ENCODE measurements at places on chromosomes 16 and 17.

- no peak for DNase-seq
Observed at GRCh38 chr16:2698965-2699750, 16.8 kb downstream of the KCTD5 start.

GRCh38 chr17:17783116-17783824 lies 53.5 kb downstream of the SREBF1 start:
- DNase-seq = peak; percentile 77

- DNase-seq = no peak
Observed at GRCh38 chr16:51651061-51651466, 500.0 kb upstream of the SALL1 start.

GRCh38 chr17:61345061-61345460 lies 54.6 kb upstream of the TBX2 start:
- no peak for DNase-seq

DNA sequence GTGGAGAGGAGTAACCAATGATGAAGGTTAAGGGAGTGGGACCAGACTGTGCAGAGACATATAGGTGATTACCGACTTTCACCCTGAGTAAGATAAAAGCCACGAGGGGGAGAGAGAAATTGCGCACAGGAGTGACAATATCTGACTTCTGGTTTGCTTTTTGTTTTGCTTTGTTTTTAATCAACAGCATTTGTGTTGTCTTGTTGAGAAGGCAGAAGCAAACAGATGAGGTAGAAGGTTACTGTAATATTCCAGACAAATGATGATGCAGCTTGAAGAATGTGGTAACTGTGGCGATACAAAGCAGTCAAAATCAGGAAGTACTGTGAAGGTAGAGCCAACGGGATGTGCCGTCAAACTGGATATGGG lies 7.5 kb downstream of the PELP1 start:
- no peak for DNase-seq

DNA sequence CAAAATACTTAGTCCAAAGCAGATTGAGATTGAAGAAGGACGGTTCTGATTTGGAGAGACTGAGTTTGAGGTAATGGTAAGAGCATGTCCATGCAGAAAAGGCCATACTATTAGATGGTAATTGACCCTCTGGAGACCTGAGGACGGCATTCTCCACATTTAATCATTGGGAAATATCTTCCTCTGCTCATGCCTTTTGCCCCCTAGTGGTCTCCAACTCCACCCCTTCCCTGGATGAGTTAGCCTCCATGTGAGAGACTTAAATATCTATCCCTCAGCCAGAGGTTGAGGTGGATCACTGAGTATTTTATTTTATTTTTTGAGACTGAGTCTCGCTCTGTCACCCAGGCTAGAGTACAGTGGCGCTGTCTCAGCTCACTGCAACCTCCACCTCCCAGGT lies 10.4 kb upstream of the OR3A1 start:
- no peak for DNase-seq

DNA sequence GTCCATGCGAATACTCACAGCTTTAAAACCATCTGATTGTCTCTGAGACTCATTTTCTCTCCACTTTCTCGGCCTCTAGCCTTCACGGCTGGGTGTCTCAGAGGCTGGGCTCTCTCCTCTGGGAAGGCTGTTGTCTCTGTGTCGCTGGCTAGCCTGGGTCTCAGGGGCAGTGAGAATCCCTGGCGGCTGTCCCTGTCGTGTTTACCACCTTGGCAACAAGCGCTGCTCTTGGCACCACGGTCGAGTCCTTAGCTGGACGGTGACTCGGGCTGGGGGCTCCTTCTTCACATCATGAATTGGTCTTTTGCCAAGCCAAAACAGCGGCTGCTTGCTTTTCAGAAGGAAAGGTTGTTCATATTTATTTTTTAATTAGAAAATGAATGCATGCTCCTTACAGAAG lies 81.1 kb downstream of the MSI2 start:
- DNase-seq = no peak

- DNase-seq = no peak
Observed at GRCh38 chr17:80460429-80460834, 16.0 kb downstream of the NPTX1 start.

DNA sequence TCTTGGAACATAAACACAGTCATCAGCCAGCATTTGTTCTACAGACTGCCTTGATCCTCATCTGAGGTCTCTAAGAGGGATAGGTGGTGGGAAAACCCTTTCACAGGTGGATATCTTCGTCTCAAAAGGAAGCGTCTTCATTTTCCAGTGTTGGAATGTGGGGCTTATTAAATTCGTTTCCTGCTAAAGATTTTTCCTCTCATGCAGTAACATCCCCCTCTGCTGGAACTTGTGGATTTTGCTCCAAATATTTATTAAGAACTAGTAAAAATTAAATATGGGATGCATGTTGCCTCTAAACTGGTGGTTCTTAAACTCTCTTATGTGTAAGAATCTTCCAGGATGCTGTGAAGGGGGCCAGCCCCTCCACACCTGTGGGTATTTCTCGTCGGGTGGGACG lies 20.1 kb upstream of the MLYCD start:
- DNase-seq = no peak

DNA sequence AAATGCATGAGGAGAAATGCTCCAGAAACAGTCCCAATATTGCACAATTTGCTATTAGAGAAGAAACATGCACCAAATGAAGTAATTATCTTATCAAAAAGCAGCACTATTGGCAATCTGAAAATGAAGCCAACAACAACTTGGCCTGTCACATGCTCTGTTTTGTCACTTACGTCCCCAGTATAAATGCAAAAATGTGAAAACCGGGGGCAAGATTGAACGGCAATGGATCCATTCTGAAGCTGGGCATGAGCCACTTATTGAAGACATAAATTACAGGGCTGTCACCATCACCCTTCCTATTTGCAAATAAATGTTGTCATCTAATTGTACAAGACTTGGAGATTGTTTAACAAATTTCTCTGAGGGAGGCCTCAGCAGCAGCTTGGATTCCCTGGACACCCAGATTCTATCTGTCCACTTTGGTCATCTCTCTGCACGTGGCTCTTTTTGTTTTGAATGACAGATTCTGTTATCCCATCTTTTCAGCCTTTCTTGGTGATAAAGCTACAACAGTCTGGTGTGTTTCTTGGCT lies 180.2 kb upstream of the CDH5 start:
- no peak for DNase-seq

GRCh38 chr16:21033704-21034103 lies 116.9 kb downstream of the DNAH3 start:
- no peak for DNase-seq

- DNase-seq = peak; percentile 51
Observed at GRCh38 chr16:49462989-49463371, 89.4 kb downstream of the C16orf78 start.

DNA sequence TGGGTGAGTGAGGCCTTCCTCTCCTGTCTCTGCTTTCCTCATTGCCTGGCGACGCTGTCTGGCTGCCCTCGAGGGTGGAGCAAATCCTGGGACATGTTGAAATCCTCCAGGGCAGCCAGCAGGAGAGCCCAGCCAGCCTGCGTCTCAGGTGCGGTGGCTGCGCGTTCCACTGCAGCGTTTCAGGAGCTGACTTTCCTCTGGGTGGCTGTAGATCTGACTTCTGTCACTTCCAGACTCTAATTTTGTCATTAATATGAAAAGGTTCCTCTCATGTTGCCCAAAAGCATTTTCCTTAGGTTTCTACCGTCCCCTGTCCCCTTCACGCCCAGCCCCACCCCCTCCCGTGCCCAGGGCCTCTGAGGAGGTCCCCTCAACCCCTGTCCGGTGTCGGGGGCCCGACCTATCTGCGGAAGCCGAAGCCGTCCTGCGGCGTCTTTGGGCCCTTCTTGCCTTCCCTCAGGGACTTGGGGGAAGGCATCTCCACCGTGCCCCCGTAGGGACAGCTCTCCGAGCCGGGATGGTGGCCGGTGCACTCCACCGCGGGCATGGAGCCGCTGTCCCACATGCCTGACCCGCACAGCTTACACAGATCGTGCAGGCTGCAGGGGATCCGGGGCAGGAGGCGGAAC lies 95.1 kb downstream of the TBC1D16 start:
- no peak for DNase-seq

DNA sequence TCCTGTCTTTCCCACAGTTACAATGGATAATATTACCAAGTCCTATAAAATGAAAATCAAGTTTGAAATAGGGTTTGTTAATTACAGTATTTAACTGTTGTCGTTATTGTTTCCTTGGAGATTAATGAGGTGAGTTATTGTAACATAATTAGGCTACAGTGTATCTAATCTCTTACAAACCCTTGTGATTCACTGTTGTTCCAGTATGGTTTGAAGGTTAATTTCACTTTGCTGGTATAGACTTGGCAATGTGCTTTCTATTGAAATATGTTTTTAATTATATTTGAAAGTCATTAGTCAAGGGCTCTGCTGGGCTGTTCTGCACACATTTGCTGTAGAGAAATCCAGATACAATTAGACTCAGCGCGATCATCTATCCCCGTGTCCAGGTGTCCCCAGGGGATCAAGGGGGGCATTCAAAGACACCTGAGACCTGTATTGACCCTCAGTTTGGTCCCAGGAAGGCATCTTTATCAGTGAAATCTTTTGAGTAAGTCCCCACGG lies 624.6 kb upstream of the EEF2KMT start:
- no peak for DNase-seq

DNA sequence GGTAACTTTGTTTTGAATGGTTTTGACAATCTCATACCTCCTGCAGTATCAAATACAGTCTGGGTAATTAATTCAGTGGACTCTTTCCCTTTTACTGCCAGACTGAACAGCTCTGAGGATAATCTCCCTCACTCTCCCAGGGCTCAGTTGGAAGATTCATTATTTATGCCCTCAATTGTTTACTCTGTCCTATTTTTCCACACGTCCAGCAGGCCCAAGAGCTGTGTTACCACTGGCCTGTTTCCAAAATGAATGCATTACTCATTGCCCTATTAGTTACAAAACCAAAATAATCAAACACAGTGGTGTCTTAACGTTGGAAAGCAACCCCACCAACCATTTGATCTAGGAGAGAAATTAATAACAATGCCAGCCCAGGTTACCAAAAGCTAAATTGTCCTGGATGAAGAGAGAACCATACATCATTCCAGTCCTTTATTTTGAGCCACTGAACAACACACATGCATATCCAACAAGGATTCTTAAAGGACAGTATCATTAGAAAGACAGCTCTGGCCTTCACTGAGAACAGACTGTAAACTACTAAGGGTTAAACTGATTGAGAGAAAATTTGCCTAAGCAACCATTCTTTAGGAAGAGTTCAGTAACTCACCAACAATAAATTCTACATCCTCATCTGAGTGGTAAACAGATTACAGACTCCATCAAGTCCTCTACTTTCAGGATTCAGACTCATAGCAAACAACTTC lies 34.5 kb downstream of the FAM222B start:
- DNase-seq = no peak

GRCh38 chr17:73902416-73903181 lies 258.4 kb upstream of the SDK2 start:
- DNase-seq = no peak

DNA sequence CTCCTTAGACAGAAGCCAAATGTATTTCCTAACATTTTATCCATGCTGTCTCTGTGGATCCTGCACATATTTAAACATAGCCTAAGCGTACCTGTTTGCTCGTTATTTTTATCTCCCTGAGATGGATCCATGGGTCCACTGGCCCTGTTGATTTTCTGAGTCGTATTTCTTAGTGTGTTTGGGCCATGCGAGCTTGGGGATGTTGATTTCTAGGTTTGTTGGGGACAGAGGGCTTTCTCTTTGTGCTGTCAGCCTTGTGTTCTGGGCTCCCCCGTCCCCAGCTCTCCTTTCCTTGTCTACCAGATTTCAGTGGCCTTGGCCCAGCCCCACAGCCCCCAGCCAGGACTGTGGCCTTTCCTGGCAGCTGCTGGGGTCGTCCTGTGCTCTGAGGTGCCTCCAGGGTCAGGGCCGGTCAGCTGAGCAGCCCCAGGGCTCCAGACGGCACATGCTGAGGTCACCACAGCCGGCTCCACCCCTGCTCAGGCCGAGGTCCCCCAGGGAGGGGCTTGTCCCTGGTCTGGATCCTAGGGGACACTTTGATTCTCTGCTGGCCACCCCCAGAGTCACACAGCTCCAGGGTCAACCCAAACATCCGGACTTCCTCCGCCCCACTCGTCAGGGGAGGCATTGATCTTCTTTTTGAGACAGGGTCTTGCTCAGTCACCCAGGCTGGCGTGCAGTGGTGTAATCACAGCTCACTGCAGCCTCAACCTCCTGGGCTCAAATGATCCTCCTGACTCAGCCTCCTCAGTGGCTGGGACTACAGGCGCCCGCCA lies 4.4 kb downstream of the SSTR5 start:
- no peak for DNase-seq

DNA sequence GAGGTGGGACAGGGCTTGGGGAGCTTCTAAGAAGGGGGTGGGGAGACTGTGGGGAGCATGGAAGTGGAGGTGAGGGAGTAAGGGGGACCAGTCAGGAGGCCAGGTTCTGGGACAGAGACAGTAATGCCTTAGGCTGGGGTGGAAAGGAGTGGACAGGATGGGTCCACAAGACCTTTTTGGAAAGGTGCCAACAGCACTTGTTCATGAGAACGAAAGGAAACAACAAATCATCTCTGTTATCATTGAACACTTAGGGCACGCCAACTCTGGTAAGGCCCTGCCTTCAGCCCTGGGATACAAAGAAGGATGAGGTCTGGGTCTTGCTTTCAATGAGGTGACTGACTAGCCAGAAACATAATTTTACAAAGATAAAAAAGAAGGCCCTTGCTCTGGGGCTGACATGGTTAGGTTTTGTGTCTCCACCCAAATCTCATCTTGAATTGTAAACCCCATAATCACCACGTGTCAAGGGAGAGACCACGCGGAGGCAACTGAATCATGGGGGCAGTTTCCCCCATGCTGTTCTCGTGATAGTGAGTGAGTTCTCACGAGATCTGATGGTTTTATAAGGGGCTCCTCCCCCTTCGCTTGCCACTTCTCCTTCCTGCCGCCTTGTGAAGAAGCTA lies 113.8 kb downstream of the SLC39A11 start:
- no peak for DNase-seq

- peak; percentile 89 for DNase-seq
Observed at GRCh38 chr17:28726226-28726626, at the start of gene TLCD1. TSS of gene TLCD1 (minus strand) at chr17:28726233. CDS start at chr17:28726097, 136 bp downstream.

DNA sequence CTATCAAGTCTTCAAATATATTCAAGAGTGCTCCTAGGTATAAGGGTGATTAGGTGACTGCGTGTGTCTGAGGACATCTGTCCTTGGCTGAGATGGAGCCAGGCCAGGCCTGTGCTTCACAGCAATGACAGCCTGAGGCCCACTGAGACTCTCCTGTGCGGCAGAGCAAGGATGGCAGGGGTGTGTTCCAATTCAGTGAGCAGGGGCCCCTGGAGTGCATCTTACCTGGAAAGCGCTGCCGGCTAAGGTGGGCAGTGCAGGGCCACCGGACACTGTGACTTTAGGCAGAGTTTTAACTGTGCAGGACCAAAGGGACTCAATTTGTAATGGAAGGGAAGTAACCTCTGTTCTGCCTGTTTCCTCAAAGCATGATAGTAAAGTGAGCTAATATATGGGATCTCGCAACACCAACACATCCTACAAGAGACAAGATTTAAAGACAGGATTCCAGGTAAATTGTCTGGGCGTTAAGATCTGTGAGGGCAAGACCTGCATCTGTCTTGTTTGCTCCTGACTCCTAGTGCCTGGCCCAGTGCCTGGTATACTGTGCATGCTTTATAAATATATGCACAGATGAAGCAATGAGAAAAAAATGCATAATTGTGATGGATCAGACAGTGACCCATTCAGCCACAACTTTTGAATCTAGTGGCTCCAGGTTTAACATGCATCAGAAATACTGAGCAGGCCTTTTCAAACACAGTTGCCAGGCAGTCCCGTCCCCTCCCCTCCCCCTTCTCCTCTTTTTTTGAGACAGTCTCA lies 86.7 kb downstream of the MRC2 start:
- no peak for DNase-seq

GRCh38 chr16:49592546-49593423 lies 219.2 kb downstream of the C16orf78 start:
- peak; percentile 58 for DNase-seq

All from activated CD8-positive, alpha-beta memory T cell treated with anti-CD3 and anti-CD28 coated beads, Interleukin-2, amount 50 U/mL, for 48 hours (primary cell).